ENCODE measurements at places on chromosomes 5 and 9.
A peak's percentile ranks its signal among the peaks of the same experiment; 100 is the strongest.

DNA sequence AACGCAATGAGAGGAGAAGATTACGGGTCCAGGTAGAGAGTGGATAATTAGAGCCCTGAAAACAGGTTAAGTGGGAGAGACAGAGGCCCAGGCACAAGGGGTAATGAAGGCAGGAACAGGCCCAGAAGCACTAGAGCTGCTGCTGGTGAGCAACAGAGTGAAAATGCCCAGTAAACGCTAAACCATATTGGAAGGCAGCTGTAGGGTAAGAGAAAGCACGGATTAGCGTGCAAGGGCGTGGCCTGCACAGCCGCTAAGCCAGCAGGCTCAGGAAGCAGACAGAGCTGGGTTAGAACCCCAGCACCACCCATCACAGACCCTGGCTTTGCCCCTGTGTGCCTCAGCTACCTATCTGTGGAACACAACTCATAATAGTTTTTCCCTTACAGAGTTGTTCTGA lies 93.2 kb downstream of the PAX5 start:
- no peak for DNase-seq

- no peak for DNase-seq
Measured at GRCh38 chr9:6873857-6874256, 116.1 kb downstream of the KDM4C start.

DNA sequence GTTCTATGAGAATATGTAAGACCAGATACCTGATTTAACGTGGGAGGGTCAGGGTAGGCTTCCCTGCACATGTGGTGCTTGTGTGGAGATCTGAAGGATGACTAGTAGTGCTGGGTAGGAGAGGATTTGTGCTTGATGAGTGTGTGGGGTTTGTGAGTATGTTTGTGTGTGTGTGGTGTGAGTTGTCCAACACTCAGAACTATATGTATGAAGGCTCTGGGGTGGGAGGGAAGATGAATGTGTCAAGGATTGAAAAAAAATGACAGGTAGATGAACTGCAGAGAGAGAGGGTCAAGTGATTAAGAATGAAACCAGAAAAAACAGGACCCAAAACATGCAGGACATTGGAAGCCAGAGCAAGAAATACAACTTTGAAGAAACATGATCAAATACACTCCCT lies 154.6 kb upstream of the NR3C1 start:
- no peak for DNase-seq

- DNase-seq, result no peak
Measured at GRCh38 chr9:91683269-91683668, 259.6 kb upstream of the NFIL3 start.

- peak; percentile 31 for DNase-seq
Measured at GRCh38 chr9:33264003-33264472, 470 bp downstream of the BAG1 start.

- DNase-seq, result no peak
Measured at GRCh38 chr5:175765858-175766257, 105.5 kb upstream of the CPLX2 start.

- DNase-seq, result no peak
Measured at GRCh38 chr5:43893951-43894684, 291.1 kb downstream of the NNT start.

Data from CD4-positive, alpha-beta T cell treated with Interleukin-6 for 4 hours (primary cell).